ENCODE measurements at places on chromosomes 1 and 21.

DNA sequence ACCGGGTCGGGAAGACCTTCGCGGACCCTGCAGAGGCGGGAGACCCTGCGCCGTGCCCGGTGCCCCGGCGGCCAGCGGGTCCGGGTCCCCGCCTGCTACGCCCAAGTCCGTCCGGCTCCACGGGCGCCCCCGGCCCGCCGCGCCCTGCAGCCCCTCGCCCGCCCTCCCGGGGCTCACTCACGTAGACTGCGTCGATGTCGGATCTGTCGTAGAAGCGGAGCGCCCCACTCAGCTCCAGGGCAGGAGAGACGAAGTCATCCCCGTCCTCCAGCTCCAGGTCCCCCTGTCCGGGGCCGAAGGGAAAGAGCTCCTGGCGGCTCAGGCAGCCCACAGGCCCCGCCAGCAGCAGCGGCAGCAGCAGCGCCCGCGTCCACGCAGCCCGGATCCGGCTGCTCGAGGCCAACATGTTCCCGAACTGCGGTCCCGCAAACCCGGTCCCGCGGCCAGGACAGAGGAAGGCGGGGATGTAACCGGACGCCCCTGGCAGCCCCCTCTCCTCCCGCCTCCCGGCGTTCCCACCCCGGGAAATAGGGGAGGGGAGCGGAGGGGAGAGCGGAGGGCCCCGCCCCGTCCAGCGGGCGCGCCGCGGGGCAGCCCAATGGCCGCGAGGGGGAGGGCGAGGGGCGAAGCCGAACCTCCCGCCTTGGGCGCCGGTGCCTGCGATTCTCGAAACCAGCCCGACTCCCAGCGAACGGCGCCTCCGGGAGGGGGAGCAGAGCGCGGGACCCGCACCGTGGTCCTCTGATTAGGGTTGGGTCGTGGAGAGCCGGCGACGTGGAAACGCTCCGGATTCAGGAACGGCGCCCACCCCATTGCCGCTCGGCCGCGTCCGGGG lies at the start of gene NID1:
TSS of gene NID1 (minus strand) at position 417 of the 835 bp plus-strand sequence. CDS start at position 406, 11 bp downstream.
- peak; percentile 81 for DNase-seq

DNA sequence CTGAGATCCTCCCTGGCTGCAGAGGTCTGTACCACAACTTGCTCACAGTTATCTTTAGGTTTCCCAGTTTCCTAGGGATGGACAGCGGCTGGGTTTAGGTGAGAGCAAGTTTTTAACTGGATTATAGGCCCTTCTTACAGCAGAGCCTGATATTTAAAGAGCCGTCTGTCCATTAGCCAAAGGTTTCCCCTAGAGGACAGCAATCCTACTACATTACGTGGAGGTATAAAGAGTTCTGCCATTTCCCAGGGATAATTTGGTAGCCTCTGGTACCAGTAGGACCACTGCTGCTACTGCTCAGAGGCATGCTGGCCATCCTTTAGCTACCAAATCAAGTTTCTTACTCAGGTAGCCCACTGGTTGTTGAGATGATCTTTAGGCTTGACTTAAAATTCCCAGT lies 21.9 kb upstream of the FCGR2A start:
- DNase-seq, result no peak

DNA sequence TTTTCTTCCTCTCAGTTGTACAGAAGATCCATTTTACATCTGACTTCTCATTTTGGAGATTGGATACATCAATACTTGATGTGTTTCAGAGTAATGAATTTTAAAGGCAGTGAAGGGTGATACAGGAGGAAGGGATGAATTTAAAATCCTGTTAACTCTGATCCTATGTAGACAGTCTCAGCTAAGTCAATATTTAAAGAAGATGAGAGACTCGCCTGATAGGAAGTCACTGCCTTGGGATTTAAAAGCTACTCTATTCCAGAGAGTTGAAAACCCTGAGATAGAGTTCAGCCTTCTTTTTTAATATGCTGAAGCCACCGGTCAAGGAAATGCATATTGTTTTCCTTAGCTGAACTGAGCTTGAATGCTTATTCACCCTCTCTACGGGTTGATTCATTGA lies 42.7 kb downstream of the HUNK start:
- DNase-seq, result no peak

- no peak for DNase-seq
Measured at GRCh38 chr1:28835237-28835650, 23.3 kb downstream of the OPRD1 start.

DNA sequence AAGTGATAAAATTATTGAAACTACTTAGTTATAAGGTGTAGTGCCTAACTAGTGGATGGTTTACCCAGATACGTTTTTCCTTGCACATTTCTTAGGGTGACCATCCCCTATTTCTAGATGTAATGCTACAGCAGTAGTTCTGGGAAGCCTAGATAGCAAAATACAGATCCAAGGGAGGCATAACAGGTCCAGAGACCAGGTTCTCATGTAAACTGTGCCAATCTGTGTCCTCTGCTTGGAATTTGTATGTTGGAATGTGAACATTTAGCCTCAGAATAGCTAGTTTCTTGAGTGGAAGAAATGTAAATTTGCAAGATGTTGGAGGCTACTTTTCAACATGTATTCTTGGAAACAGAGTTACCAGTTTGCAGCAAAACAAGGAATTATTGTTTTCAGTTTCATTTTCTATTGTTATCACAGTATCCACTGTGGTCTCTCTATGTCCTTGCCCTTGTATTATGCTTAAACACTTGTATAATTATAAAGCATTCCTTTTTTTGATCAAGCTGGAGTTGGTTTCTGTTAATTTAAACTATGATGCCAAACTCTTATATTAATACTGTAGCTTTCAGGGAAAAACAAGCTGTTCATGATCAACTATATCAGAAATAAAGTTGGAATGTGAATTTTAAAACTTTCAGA lies 102.0 kb upstream of the BRINP3 start:
- DNase-seq, result no peak

DNA sequence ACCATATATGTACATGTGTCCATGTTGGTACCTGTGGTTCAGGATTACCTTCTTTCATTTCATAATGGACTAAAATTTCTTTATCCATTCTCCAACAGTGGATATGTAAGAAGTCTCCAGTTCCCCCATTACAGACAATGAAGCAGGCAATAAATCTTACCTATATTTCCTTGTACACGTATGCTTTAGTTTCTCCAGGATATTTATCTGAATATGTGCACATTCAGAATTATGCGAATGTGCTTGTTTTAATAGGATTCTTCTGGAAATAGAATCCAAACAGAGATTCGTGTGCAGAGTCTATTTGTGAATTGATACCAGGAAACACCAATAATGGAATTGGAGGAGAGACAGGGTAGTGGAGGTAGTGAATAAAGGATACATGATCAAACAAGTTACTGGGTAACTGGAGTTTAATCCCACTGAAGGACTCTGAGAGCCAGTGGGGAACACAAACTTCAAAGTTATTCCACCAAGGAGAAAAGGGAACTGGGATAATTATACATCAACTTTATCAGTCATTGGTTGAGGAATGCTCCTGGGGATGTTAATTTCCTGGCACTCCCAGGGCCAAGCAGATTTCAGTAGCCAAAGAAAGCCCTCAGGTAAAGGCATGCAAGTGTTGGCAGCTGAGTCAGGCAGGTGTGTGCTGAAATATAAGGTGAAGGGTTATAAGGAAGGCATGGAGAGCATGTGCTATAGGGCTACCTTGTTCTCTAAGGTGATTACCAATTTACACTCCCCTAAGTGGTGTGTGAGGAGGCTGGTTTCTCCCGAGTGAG lies 374.9 kb upstream of the PBX1 start:
- no peak for DNase-seq

DNA sequence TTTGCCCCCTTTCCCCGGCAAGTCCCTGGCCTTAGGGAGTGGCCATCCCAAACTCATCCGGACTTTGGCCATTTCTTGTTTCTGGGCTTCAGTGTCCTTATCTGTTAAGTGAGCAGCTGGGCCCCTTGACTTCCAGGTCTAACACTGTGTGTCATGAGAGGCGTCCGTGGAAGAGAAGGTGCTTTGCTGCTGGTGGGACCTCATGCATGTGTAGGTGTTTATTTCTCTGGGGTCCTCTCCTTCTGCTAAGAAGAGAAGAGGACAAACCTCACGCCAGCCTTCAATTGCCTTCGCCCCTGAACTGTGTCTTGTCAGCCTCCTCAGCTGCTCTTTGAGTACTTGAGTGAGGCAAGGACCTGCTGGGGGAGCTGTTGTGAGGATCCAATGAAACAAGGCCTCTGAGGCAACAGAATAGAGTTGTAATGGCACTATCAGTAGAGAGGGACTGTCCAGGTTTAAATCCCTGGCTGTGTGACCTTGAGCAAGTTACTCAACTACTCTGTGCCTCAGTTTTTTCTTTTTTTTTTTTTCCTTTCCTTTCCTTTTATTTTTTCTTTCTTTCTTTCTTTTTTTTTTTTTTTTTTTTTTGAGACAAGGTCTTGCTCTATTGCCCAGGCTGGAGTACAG lies 72.5 kb downstream of the RUNX3 start:
- no peak for DNase-seq

- peak; percentile 6 for DNase-seq
Measured at GRCh38 chr1:1194723-1195122, 11.7 kb downstream of the TNFRSF18 start.

DNA sequence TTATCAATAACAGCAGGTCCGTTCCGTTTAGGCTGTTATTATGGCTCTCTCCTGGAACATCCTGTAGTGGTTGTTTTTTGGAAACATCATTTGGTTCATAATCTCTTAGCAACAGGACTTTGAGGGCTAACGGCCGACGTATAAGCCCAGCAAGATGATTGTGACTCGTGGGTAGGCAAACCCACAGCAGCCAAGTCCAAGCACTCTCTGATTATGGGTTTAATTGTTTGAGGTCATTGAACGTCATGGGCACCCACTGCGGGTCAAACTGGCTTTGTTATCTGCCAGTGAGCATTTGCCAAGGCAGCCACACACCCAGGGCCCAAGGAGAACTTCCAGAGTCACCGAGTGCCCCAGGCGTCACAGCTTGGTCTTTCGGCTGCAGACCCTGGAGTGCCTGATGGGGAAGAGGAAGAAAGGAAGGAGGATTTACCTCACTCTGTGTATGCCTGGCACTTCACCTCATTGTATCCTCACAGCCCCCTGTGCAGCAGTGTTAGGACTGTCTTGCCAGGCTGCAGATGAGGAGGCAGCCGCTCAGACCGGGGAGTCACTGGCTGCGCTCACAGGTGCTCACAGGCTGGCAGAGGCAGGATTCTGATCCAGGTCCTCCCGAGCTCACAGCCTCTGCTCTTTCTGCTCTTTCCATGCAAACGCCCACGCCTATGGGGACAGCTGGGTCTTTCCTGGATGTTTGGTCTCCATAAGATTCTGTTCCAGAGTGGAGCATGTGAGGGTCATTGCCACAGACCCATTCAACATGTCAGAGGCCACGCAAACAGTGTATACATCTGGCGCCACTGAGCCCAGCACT lies 30.8 kb upstream of the EPS8L3 start:
- DNase-seq, result peak; percentile 49

- DNase-seq, result peak; percentile 50
Measured at GRCh38 chr1:35298464-35298863, 30.0 kb downstream of the ZMYM4 start.

GRCh38 chr1:23125489-23125888 lies 43.2 kb downstream of the LUZP1 start:
- no peak for DNase-seq

DNA sequence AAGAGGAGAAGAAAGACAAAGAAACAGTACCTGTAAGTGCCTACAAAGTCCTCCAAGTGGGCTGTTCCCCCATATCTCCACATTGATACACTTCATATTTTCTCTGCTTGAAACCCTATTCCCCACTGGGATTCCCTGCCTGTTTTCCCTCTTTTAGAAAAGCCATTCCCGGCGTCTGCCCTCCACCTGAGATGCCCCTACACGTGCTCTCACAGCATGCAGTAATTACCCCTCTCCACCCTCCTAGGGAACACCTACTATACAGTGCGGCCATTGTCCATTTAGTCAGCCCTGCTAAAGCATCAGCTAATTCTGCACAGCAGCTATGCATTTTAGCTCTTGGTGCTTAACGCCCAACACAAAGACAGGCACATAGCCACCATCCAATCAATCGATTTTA lies 135.7 kb upstream of the TIAM1 start:
- DNase-seq, result no peak
